Fibroblast of villous mesenchyme (primary cell): ENCODE measurements at places on chromosomes 1 and 21.

- DNase-seq, result no peak
These were observed 47.4 kb upstream of the RAB4A start for GRCh38 chr1:229223498-229223897.

DNA sequence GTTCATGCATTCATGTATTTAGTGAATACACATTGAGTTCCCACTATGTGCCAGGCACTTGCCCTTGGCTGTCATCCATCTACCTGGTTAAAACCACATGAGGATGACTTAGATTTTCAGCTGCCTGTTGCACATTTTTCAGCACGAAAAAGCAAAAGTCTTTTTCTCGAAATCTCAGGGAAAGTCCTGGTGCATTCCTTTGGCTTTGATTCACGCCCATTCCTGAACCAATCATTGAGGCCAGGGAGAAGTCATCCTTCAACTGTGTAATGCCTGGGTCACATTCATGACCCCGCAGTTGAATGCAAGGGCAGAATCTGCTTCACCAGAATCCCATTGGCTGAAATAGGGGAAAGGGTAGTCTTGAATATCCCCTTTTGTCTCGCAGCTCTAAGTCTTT, 84.4 kb downstream of the RNF220 start:
- DNase-seq, result peak; percentile 35

DNA sequence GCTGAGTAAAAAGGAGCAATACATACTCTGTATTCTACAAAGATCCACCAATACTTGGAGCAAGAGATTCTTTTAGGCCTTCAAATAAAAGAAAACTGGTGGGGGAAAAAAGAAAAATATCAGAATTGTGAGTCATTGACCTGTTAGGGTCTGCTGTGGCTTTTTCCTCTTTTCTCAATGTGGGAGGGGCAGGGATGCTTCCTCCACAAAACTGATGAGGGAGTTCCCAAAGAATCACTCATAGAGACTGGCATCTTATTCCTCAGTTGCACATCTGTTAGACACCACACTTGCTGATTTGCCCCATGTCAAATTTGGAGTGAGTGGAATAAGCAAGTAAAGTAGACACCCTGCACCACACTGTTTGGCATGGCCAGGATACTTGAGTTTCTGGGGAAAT, 16.6 kb downstream of the C1orf141 start:
- DNase-seq, result no peak

DNA sequence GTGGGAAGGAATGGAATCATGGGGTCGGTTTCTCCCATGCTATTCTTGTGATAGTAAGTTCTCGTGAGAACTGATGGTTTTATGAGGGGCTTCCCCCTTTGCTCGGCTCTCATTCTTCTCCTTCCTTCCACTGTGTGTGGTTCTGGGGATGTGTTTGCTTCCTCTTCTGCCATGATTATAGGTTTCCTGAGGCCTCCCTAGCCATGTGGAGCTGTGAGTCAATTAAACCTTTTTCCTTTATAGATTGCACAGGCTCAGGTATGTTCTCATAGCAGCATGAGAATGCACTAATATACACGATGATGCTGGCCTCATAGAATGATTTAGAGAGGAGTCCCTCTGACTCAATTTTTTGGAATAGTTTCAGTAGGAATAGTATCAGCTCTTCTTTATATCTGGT, 195.4 kb upstream of the IVNS1ABP start:
- no peak for DNase-seq

DNA sequence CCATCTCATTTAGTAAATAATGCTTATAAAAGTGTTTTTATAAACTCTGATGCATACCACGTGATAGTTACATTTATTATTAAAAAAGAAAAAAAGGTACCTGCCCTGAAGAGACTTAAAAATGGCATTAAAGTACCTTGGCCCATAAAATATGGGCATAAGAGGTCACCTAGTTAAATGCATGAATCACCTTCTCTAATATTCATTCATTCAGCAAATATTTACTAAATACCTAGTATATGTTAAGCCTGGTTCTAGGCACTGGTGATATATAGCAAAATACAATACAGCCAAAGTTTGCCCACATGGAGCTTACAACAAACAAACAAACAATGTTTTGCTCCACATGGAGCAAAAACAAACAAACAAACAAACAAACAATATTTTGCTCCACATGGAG, 87.0 kb downstream of the SCMH1 start:
- no peak for DNase-seq

GRCh38 chr1:23453455-23454000, 29.0 kb upstream of the TCEA3 start:
- no peak for DNase-seq

GRCh38 chr1:24289937-24290595, 29.1 kb upstream of the GRHL3 start:
- peak; percentile 97 for DNase-seq

DNA sequence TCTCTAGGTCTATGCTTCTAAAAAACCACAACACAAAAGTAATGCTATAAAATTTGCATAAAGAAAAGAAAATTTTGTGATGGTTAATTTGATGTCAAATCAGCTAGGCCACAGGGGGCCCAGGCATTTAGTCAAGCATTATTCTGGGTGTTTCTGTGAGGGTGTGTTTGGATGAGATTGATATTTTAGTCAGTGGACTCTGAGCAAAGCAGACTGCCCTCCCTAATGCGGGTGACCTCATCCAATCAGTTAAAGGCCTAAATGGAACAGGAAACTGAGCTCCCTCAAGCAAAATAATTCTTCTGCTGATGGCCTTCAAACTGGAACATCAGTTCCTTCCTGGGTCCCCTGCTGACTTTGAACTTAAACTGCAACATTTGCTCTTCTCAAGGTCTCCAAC, 358.0 kb downstream of the DSCAM start:
- DNase-seq, result no peak

GRCh38 chr21:32538147-32538792, 47.1 kb downstream of the TCP10L start:
- DNase-seq, result no peak

- peak; percentile 80 for DNase-seq
These were observed 2.9 kb downstream of the FLVCR1 start for GRCh38 chr1:212860713-212861581.

GRCh38 chr1:160419150-160419837, 18.9 kb downstream of the VANGL2 start:
- no peak for DNase-seq

DNA sequence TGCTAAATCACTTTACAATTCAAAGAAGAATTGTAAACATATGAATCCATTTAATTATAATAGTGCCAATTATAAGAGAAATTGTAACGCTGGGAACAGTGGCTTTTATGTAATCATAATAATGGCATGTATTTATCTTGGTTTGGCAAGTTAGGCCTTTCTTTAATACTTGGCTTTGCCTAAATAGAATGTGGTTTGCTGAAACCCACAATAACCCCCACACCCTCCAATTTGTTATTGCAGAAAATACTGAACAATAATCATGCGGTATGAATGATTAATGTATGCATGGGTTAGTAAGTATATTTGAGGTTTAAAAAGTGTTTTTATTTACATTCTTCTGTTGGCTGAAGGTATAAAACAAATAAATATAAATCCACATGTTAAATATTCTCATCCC, 138.2 kb downstream of the NFIA start:
- no peak for DNase-seq

- no peak for DNase-seq
These were observed 12.5 kb downstream of the ACTRT2 start for GRCh38 chr1:3033790-3034090.

DNA sequence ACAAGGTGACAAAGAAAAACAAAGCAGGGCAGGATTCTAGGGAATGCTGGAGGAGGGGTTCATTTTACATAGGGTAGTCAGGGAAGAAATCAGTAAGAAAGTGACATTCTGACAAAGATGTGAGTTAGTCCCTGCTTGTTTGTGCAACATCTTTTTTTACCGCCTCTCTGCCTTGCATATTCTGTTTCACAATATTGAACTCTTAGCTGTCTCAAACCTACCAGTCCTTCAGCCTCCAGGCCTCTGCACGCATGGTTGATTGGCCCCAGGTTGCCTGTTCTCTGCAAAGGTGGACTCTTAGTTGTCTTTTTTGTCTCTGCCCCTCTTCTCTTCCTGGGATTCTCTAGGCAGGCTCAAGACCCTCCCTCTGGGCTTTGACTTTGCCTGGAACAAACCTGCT, 152.2 kb upstream of the RUNX1 start:
- no peak for DNase-seq

DNA sequence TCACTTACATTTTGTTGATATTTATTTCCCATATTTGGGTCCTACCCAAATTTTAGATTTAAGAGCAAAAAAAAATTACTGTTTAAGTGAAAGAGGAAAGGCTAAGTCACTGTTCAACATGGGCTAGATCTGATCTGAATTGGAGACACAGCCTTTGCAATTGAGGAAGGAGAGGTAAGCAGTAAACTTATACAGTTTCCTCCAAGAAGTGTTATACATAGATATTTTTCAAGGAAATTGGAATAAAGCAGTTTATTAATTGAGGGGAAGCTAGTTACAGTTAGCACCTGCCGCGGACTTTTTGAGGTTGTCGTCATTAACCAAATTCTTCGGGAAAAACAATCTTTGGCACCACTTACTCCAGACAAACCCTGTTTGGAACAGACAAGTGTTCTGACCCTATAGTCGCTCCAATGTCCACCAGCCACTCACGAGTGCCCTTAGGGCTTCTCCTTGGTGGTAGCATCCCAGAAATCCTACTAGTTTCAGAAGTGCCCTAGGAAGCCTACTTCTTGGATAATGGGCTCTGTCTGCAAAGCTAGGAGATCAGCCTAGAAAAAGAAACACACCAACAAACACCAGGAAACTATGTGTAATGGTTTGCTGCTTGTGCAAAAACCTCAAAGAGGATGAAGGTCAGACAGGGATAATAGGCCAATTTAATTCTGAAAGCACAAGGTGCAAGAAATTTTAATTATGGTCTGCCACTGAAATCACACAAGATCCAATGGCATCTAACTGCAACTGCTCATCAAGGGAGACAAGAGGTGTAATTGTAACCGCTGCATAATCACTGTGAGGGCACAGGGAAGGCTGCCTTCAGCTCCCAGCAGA, 2.5 kb downstream of the WLS start:
- no peak for DNase-seq
